Cardiac muscle cell (in vitro differentiated cells and primary cell): ENCODE measurements at places on chromosomes 7 and 10. TPM values are rescaled to one million over a fixed set of nuclear protein-coding genes. Genes with fewer than 3 reads are reported as not detected.

GRCh38 chr7:11172835-11173234 is 199.2 kb downstream of the PHF14 start:
- DNase-seq = no peak

DNA sequence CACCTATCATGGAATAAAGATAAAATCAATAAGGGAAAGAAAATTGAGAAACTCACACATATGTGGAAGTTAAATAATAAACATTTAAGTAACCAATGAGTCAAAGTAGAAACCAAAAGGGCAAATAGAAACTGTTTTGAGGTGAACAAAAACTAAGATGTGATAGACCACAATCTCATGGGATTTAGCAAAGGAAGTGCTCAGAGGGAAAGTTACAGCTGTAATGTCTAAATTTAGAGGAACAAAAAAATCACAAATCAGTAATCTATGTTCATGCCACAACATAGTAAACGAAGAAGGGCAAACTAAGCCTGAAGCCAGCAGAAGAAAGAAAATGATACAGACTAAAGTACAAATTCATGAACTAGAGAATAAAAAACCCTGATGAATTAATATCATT is 16.3 kb downstream of the CYP3A4 start:
- no peak for DNase-seq

- no peak for DNase-seq
These were observed 28.7 kb upstream of the CD36 start for GRCh38 chr7:80609751-80610150.

DNA sequence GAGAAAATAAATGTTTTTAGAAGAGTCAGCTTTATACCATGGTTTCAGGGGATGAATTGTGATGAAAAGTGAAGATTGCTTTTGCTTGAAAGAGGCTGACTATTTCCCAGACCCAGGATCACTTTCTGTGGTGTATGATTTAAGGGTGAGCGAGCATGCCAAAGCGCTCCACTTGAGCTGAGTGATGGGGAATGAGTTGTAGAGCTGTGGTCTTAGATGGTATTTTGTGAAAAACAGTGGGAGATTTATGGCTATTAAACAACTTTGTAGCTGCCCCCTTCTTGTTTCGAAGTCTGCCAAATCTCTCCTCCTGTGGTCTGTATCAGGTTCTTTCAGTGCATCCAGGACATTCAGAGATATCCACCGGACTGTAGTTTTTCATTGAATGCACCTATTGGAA is 888.2 kb downstream of the LRMDA start:
- DNase-seq = no peak

DNA sequence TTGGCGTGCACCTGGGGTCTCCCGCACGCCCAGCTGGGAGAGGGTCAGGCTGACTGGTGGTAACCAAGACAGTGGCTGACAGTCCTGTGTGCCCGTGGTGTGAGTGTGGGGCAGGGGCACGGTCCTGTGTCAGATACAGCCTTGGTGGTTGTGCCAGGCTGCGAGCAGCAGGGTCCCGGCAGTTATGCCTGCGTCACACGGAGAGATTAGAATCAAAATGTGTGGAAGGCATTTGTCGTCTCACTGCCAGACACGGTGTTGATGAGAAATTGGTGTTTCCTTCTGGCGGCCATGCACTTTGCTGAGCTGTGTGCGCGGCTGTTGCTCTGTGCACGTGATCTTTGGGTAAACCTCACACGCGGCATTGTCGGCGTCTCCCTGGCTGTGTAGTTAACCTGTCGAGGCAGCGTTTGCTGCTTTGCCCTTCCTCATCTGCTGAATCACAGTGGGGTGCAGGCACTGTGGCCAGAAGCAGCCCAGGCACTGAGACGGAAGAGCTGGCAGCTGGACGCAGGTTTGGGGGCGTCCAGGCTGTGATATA is 87.7 kb downstream of the NKX6-2 start:
- DNase-seq = no peak

GRCh38 chr7:151014950-151015349 is 9.3 kb downstream of the ATG9B start:
- DNase-seq = no peak

DNA sequence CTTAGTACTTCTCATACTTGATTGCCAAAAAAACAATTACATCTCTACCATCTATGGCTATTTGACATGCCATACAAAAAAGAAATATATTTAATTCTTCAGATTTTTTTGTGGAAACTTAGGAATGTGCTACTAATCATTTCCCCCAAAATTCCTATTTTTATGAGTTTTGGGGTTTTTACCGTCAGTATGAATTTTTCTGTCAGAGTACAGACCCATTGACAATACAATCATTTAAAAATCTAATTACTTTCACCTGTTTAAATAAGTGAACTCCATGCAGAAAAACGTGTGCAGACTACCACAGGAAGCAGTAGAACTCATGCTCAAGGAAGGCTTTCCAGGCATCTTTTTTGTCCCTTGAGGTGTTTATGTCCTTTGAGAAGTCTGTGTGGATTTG is 48.8 kb upstream of the FOXP2 start:
- DNase-seq = no peak

- peak; percentile 64 for DNase-seq
These were observed 563.6 kb upstream of the SEMA3D start for GRCh38 chr7:85750454-85750949.

DNA sequence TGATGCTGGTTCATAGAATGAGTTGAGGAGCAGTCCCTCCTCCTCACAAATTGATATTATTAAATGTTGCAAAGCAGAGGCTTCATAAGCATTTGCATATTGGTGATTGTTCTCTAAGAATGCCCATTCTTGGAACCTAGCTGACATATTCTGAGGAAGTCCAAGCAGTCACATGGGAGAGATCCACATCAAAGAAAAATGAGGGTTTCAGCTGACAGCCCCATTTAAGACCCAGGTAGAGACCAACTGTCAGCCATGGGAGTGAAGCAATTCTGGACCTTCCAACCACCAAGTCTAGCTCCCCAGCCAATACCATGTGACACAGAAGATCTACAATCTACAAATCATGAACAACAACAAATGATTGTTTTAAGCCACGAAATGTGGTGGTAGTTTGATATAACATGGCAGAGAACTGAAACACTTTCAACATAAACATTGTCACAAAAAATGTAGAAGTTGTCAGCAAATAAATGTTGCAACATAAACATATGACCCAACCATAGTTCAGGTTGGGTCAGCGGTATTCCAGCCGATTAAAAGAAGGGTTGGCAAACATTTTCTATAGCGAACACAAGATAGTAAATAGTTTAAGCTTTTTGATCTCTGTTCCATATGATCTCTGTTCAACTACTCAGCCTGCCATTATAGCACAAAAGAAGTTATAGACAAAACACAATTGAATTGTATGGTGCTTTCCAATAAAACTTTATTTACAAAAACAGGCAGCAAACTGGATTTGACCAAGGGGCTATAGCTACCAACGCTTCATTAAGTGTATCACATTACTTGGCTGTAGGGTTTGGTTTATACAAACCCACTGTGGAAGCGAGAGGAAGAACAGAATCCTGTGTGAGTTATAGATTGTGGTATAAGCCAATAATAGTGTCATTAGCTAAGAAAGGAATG is 41.4 kb upstream of the MPP7 start:
- DNase-seq = no peak

DNA sequence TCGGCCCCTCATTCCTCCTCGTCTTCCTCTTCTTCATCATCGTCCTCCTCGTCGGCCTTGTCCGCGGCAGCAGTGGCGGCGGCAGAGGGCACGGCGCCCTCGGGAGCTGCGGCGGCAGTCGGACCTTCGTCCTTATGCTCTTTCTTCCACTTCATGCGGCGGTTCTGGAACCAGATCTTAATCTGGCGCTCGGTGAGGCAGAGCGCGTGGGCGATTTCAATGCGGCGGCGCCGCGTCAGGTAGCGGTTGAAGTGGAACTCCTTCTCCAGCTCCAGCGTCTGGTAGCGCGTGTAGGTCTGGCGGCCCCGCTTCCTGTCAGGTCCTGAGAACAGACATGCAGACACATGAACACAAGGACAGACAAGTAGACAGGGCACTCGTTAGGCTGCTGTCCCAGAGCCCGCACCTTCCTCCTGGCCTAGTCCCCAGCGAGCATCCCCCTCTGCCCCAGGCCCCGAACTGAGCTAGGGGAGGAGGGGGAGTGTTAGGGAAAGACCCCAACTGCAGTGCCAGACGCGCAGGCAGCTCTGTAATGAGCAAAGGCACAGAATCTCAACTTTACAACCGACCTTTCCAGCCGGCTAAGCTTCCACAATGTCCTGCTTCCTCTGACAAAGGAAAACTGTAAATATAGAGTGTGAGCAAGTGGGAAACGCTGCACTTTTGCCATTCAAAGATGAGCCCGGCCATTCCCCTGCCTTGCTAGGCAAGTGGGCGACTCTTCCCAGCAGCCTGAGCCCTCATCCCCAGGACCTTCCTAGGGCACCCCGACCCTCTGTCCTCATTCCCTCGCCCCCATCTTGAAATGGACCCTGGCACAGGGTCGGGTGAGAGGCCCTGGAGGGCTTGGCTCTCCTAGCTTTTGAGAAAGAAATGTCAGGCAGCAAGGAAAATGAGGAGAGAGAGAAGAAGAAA is 1.3 kb downstream of the HOXA7 start:
- no peak for DNase-seq

OPN1SW gene
- not detected in 2 replicates for total RNA-seq

SEC61G gene
- 254 and 501 TPM in 2 replicates for total RNA-seq

UCN3 gene
- total RNA-seq = not detected in 2 replicates
